GF-D8 (cell line): ENCODE measurements at places on chromosomes 2 and 18.

DNA sequence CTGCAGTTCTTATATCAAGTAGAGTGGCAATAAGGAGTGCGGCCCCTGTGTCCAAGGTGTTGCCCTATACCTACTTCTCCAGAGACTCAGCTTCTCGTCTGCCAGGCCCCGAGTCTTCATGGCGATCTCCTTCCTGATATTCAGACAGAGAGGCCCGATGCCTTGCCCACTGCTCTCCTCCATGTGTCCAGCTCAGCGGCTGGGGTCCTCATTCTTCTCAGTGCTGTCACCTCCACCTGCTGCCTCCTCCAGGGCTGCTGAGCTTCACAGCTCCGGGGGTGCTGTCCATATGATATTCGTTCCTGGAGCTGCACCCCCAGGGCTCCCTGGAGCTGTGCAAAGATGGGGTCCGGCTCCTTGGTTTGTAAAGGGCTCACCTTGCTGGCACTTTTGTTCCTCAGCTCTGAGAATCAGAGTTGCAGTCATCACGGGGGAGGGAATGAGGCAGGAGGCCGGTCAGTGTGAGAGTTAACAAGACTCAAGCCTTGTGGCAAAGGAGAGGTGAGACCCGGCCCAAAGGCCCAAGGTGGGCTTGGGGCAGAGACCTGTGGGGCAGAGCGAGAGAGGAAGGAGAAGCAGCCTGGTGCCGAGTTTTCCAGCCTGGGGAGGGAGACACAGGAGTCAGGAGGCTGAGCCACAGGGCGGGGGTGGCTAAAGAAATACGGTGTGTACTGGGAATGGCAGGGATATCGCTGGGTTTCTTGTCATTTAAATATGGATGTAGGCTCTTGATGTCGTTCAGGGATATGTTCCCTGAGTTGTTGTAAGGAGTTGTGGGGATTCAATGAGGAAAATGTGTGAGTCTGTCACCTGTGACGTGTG, 120.6 kb downstream of the CTIF start:
- DNase-seq = no peak

DNA sequence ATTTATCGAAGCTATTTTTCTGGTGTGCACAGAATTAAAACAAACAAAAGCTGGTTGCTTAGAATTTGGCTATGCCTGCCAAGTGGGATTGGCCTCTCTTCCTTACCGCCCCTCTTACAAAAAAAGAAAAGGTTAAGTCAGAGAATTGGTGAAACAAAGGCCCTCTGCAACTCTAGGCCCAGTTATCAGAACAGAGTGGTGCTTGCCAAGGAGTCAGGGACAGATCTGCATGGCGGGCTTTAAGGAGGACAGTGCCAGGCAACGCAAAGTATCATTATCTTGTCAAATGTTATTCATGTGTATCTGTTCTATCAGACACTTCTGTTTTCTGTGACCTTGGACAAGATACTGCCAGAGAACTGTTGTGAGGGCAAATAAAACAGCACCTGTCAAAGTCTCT, 78.3 kb downstream of the TGIF1 start:
- no peak for DNase-seq

DNA sequence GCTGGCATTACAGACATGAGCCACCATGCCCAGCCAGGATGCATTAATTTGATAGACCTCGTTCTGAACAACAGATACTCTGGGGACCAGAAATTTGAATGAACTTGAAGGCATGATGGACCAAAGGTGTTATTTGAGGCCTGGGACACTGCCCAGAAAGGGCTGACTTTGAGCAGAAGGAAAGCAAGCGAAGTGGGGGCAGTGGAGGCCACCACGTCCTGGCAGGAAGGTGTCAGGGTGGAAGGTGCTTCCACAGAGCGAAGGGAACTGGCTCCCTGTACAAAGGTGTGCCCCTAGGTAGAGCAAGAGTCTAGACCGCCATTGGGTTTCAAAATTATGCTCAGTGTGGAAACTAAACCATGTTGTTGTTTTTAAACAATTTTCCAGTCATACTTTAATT, 23.9 kb downstream of the ZNF236 start:
- DNase-seq = no peak

GRCh38 chr2:227939271-227940027, 68.0 kb downstream of the DAW1 start:
- no peak for DNase-seq

GRCh38 chr18:47996091-47996541, 65.7 kb upstream of the SMAD2 start:
- no peak for DNase-seq

- DNase-seq = no peak
Measured at GRCh38 chr2:50863856-50864255, 168.1 kb downstream of the NRXN1 start.

- no peak for DNase-seq
Measured at GRCh38 chr18:78913395-78913794, 66.2 kb upstream of the SALL3 start.

DNA sequence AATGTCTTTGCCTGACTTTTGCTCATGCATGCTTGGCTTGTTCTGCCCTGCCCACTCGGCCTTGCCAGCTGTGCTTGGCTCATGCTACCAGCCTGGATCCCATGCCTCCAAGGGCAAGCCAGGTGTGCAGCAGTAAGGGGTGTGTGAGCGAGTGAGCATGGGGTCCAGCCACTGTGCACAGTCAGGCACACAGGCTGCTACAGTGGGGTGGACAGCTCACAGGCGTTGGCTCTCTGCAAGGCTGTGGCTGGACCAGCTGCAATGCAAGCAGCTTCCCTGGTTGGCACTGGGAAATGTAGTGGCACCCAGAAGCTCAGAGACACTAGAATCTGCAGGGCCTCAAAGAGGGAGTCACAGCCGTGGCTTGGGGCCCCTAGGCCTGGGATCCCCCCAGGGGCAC, 529.7 kb downstream of the DSC3 start:
- no peak for DNase-seq

DNA sequence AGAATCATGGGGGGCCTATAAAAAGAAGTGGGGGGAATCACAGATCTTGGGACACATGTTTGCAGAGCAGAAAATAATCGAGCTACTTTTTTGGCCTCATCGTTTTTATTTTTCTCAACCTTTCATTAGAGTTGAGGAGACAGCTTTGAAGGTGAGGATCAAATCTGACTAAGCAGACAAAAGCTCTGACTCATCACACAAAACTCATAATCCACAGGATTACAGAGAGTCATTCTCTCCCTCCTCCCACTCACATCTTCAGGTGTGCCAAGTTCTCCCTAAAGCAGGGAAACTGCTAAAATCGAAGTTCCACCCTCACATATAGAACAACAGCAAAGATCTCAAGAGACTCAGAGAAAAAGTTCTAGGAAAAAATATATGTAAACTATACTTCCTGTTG, 15.6 kb downstream of the BAZ2B start:
- DNase-seq = no peak

GRCh38 chr2:140990416-140990815, 1140.4 kb downstream of the LRP1B start:
- no peak for DNase-seq

DNA sequence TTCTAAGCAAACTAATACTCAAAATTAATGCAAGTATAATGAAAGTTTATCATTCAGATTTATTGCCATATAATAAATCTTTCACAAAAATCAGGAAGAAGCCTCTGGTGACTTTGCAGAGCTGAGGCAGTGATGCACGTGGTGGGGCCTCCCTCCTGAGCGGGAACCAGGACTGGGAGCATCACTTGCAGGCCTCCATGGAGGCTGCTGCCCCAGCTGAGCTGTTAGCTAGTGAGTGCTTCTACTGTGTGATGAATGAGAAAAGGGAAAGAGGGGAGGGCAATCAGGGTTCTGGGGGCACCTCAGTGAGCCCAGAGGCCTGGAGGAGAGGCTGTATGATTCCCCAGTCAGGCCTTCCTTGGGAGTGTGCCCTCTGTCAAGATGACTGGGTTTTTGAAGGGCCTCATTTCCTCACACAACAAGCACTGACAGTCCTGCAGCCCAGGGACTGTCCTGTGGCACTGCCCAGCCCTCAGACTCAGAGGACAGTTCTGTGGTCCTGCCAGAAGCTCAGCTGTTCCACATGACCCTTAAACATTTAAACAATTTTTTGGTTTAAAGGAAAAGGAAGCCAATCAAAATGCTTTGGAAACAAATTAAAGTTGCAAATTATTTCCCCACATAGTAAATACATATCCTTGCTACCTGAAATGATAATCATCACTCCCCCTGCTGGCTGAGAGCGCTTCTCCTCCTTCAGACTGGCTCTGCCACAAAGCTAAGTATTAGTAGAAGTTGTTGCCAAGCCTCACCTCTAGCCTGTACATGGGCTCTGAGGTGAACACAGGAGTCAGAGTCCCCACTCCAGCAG, 90.9 kb upstream of the SMAD7 start:
- DNase-seq = no peak

DNA sequence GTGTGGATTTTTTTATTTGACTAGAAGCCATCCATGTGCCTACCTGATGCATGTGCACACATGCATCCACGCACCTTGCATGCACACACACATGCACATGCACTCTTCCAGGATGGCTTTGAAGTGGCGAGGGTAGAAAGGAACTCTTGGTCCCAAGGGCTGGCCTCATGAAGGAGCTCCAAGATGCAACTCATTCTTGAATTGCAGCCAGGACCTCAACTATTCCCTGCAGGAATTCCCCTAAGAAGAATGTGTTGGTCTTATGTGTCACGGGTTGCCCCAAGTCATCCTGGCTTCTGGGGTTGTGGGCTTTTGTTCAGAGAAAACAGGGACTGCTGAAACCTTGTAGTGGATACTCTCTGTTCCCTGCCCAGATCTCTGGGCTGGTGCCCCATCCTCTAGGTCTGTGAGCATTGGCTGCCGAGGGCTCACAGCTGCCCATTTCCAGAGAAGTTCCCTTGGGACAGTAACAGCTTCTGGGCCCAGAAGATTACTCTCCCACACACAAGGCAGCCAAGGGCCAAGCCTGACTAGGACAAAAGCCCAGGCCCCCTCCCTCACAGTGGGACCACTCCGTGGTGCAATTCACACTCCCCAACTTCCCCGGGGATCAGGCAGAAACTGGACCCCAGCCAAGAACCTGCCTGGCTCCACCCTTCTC, 137.6 kb downstream of the COPS8 start:
- DNase-seq = no peak
